CD4-positive, CD25-positive, alpha-beta regulatory T cell (primary cell): ENCODE measurements at places on chromosomes 7 and 10. TPM values are rescaled to one million over a fixed set of nuclear protein-coding genes. Genes with fewer than 3 reads are reported as not detected.

The ATOH7 gene
- total RNA-seq, result not detected

The HOXA10 gene
- total RNA-seq, result 0.35 TPM

The NPC1L1 gene
- 0.10 TPM for total RNA-seq

- DNase-seq, result no peak
Measured at GRCh38 chr10:35129185-35129674, 2.6 kb downstream of the CREM start.

DNA sequence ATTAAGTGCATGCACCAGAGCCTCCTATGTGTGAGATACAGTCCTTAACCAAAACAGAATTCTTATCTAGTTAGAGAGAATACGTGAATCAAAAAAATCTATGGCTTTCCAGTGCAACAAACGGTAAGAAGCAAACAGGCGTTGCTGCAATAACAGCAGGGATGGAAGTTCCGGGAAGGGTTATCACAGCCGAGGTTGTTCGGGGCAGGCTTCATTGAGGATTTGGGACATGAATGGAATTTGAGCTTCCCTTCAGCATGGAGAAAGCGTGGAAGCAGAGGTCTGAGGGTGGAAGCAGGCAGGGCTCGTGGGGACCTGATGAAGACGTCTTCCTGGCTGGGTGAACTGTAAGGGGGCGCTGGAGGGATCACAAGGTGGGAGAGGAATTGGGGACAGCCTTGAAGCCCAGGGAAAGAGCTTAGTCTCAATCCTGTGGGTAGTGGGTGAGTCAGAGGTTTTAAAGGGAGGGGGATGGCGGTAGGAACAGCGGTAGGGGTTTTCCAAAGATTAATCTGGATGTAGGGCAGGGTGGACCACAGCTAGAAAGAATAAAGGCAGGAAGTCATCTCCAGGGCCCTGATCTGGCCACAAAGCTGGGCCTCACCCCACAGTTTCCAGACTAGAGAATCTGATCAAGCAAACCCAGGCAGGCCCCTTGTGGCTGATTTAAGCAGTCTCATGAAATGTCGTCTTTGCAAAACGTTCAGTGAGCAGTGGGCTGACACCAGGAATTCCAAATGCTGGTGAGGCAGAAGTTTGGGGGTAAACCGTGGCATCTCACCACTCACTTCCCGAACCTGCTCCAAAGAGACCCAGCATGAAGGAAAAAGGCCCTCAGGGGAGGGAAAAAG is 65.1 kb downstream of the CALML3 start:
- DNase-seq, result no peak

- no peak for DNase-seq
Measured at GRCh38 chr7:42167206-42167605, 69.8 kb downstream of the GLI3 start.

GRCh38 chr7:45593877-45594276 is 19.7 kb downstream of the ADCY1 start:
- DNase-seq, result no peak

- no peak for DNase-seq
Measured at GRCh38 chr7:15461576-15461975, 100.2 kb downstream of the AGMO start.

- no peak for DNase-seq
Measured at GRCh38 chr10:509361-510102, 179.9 kb downstream of the DIP2C start.

DNA sequence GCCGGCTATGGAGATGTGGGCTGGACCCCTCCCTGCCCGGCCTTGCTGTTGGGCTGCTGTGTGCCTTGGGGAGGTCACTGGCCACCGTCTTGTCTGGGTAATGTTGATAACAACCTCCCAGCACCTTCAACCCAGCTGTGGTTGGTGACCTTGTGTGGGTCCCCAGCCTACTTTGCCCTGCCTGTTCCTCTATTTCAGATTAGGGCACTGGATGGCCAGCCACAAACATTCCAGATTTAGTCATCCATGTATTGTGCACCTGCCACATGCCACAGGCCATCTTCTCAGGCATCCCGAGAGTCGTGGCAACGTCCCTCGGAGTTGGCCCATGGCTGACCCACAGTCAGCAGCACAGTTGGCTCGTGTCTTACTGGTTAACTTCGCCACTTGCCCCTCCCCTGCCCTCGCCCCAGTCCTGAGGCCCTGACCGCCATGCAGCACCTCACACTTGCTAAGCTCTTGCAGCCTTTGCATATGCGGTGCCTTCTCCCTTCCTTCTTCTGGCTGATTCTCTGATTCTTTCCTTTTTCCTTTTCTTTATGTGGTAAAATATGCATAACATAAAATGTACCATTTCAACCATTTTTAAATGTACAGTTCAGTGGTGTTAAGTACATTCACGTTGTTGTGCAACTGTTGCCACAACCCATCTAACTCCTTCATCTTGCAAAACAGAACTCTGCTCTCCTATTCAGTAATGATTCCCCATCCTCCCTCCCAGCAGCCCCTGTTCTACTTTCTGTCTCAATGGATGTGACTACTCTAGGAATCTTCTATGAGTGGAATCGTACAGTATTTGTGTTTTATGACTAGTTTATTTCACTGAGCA is 60.6 kb downstream of the PRF1 start:
- DNase-seq, result no peak

- no peak for DNase-seq
Measured at GRCh38 chr10:103969857-103970627, 3.1 kb downstream of the SLK start.
